ENCODE measurements at places on chromosomes 4 and X.
A peak's percentile ranks its signal among the peaks of the same experiment; 100 is the strongest.

DNA sequence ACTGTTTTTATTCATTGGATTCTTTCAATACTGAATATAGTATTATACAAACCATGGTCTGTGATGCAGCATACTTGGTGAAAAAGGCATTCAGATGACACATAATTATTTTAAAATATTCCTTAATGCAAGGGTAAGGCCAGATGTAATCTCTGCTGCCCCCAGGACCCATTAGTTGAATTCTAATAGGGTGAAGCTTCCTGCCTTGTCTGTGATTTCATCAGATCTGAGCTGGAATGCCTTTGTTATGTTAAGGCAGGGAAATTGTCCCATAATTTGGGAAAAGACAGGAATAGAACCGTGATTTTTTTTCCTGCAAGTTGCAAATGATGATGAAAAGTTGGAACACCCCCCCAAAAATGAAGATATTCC lies 26.1 kb downstream of the ZRSR2 start:
- no peak for DNase-seq

GRCh38 chrX:153967536-153968224 lies 3.9 kb downstream of the HCFC1 start:
- no peak for DNase-seq

- DNase-seq, result no peak
Measured at GRCh38 chrX:69178592-69178991, 13.3 kb upstream of the PJA1 start.

DNA sequence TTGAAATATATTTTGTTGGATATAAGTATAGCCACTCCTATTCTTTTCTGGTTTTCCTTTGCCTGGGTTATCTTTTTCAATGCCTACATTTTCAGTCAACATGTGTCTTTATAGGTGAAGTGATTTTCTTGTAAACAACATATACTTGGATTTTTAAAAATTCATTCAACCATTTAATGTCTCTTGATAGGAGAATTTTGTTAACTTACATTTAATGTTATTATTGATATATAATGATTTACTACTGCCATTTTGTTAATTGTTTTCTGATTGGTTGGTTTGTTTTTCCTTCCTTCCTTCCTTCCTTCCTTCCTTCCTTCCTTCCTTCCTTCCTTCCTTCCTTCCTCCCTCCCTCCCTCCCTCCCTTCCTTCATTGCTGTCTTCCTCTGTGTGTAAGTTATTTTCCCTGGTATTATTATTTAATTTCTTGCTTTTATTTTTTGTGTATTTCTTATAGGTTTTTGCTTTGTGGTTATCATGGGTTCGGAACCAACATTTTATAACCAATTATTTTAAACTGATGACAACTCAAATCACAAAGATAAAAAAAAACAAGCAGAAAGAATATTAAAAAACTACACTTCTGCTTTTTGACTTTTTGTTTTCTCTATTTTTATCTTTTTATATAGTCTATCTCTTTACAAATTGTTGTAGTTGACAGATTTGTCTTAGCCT lies 330.1 kb upstream of the GRID2 start:
- no peak for DNase-seq

DNA sequence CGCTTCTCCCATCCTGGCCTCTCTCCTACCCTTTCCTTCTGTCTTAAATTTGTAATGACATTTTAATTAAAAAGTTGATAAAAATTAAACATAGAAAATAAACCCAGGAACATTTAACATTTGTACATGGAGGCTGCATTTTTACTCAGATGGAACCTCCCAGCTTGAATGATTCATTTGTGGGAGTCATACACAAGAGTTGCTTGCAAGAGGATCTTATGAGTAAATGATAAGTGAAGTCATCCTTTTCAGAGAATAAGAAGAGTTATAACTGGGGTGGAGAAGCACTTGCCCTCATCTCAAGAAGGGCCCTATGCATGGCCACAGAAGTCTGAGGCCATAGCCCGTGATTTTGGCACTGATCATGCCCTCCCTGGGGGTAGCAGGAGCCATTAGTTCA lies 482.9 kb upstream of the BOD1L1 start:
- no peak for DNase-seq

DNA sequence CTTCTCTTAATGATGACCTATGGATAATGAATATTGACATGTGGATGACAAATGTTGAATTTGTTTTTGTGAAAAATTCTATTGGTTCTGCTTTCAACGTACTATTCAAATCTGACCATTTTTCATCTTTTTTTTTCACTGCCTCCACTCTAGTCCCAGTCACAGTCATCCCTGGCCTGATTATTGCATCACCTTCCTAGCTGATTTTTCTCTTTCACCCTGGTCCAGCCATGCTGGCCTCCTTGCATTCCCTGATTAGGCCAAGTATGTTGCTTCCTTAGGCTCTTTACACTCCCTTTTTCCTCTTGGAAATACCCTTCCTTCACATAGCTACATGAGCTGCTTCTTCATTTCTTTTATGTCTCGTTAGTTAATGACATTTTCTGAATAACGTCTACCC lies 58.1 kb upstream of the MAP9 start:
- DNase-seq, result no peak

- DNase-seq, result no peak
Measured at GRCh38 chrX:10787264-10787663, 166.9 kb upstream of the MID1 start.

- DNase-seq, result no peak
Measured at GRCh38 chr4:183504930-183505610, at the start of gene ING2. Gene ING2, plus strand, starts transcription at chr4:183505058. Its CDS starts 138 bp downstream, at chr4:183505196.

DNA sequence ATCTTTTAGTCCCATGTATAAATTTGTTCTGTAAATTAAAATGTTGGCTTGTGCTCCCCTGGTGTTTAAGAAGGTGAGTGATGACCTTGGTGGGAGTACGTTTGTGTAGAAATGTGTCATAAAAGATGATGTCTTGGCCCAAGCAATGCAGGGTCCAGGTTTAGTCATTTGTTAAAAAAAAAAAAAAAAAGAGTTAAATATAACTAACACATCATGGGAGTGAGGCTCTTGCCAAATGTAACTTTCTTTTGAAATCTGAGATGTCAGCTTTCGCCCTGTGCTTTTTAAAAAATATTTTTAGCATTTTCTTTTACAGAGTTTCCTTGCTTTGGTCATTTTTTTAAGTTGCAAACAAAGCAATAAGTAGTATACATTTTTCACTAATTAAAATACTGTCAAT lies 135.6 kb downstream of the FBXO8 start:
- DNase-seq, result no peak

DNA sequence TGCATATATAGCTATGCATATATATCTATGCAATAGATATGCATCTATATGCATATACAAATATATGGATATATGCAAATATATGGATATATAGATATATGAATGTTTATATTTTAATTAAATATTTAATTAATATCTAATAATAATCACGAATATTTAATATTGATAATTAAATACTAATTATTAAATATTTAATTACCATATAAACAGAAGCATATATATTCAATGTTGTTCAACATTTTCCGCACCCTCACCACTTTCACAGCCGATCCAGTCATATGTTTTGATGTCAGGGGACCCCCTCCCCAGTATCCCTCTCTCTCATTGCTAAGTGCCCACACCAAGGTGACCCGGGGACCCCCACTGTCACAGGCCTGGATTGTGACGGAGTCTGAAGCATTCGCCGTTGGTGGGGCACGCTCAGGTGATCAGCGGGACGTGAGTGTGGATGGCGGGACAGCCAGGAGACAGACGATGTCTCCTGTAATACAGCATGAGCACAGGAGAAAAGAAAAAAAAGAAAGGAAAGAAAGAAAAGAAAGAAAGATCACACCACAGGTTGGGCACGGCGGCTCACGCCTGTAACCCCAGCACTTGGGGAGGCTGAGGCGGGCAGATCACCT lies 199.7 kb downstream of the CRLF2 start:
- DNase-seq, result no peak

- peak; percentile 67 for DNase-seq
Measured at GRCh38 chrX:8738588-8739189, 6.8 kb upstream of the ANOS1 start.

DNA sequence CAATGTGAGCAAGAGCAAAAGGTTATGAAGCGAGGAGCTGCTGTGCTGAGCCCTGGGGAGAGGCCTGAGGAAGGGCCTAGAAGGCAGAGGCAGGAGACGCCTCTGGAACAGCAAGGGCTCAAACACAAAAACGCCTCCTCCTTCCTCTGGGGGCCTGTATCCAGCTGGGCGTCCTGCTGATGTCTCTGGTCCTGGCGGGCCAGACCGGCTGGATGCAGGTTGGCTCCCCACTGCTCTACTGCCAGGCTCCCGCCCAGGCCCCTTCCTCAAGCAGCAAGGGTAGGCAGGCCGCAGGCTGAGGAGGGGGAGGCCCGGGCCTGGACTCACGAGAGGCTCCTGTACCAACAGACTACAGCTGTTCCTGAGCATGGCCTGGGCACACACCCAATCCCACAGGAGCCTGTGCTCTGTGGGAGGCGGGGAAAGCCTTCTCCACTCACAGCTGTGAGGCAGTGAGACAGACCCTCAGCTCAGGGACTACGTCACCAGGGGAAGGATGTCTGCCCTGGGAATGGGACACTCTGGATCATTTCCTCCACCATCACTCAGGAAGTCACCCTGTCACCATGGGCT lies 2.3 kb downstream of the HAUS7 start:
- DNase-seq, result no peak

- DNase-seq, result no peak
Measured at GRCh38 chr4:132297346-132297745, 851.7 kb upstream of the PCDH10 start.

DNA sequence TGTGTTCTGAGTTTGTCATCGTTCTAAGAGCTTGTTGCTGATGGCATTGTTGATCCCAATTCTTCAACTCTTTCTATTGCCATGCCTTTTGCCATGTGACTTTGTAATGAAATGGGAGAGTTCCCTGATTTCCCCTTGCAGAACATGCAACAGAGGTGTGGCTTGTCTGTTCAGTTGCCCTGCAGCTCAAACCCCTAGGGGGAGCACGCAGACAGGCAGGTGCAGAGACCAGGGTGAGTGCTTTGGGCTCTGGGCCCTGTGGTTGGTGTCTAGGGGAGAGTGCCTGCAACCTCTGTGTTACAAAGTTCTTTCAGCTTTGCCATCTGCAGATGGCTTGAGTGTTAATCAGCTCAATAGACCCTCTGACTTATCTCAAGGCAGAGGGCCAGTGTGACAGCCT lies 332.7 kb downstream of the MID1IP1 start:
- DNase-seq, result no peak

DNA sequence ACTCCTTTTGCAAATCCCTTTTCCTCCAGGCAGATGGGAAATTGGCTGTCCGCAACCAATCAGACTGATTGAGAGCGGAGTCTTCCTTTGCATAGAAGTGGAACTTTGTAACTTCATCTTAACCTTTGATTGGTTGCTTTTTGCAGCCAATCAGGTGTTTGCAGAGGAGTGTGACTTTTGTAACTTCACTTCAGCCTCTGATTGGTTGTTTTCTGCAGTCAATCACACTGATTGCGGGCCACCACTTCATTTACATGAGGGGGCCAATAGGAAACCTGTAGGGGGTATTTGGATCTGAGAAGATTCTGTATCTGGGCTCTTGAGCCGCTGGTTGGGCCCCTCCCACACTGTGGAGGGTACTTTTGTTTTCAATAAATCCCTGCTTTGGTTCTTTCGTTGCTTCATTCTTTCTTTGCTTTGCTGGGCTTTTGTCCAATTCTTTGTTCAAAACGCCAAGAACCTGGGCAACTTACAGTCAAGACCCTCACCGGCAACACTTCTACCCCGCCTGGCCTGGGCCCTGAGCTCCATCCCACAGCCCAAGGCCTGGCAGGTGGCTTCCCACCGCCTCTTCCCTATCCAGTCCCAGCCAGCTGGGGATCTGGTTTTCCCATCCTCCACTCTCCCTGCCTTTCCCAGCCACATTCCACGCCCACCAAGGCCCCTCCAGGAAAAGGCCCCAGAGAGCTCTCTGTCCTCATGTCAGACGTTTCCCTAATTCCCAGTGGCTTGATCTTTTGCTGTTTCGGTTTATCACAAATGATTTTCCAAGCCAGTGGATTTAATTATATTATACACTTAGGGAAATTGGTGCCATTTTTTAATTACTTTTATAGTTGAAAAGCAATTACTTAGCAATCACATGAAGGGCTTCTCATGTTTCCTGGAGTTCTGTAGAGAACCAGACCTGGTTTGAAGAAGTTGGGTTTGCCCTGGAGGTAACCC lies 110.2 kb upstream of the STX18 start:
- no peak for DNase-seq

DNA sequence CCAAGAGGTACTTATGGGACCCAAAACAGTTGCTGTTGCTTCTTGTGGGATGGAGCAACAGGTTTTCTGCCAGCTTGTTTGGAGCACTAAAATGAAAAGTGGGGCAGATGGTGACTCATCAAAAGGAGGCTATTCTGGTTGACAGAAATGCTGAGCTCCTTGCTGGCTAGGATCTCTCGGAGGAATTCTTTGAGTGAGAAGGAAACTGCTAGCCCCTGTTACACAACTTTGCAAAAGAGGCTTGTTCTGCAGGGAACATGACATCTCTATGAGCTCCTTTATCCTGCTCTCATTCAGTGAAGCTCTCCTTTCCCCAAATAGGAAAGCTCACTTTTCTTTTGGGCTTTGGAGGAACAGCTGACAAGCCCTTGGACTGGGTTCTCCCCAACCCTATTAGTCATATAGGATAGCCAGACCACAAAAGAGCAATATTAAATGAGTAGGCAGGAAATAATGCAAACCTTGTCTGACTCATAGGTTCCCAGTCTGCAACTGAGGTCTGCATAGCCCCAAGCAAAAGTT lies 108.3 kb downstream of the CDS1 start:
- DNase-seq, result no peak

- DNase-seq, result no peak
Measured at GRCh38 chr4:2482693-2483092, 13.8 kb downstream of the RNF4 start.

- DNase-seq, result no peak
Measured at GRCh38 chr4:10347815-10348214, 109.4 kb downstream of the ZNF518B start.

DNA sequence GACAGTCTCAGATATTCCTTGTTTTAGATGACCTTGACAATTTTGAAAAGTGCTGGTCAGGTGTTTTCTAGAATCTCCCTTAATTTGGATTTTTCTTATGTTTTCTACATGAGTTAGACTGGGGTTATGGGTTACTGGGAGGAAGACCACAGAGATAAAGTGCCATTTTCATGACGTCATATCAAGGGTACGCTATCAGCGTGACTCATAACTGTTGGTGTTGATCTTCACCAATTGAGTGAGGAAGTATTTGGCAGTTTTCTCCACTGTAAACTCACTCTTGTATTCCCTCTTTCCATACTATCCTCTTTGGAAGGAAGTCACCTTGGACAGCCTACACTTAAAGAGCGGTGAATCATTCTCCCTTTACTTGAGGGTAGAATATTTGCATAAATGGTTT lies 56.9 kb downstream of the MAGEC1 start:
- DNase-seq, result no peak

DNA sequence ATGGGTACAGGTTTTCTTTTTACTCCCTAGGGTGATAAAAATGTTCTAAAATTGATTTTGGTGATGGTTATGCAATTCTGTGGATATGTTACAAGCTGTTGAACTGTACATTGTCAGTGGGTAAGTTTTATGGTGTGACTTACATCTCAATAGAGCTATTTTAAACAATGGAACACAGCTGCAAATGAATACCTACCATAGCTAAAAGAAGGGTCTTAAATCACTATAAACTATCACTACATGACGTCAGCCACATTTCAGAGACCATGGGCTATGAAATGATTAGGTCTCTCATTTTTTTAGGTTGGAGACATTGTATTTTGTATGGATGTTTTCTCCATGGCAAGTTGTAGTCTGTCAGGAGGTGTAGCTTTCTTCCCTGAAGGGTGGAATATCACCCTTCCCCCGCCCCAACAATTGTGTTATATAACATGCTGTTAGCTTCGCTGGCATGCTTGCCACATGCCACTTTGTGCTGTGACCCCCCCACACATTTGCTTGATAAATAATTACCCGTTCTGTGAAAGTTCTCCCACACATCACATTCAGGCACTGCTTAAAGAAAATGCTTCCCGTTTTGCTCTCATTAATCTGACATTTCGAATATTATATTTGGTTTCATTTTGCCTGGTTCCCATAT lies 159.7 kb downstream of the ARHGAP10 start:
- DNase-seq, result no peak
